ENCODE measurements at places on chromosomes 5 and 9.

DNA sequence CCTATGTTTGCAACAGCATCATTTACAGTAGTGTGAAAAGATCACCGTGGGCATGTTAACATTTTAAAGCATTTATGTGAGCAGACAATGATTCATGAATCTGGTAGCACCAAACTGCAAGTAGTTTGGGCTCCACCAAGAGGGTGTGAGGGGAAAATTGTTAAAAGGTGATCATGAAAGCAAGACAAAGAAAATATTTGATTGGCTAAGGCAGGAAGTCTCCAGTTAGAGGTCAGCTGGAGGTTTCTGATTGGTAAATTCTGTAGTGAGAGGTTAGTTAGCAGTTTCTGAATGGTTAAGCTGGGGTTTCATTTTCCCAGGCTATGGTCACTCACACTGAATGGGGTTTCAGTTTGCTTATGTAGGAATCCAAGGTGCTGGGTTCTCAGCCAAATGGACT, 13.5 kb upstream of the DRD1 start:
- DNase-seq = no peak

- no peak for DNase-seq
These were observed 226.2 kb upstream of the SMC2 start for GRCh38 chr9:103867886-103868285.

GRCh38 chr9:100098046-100098886, 534 bp downstream of the ERP44 start:
- DNase-seq = peak; percentile 46

DNA sequence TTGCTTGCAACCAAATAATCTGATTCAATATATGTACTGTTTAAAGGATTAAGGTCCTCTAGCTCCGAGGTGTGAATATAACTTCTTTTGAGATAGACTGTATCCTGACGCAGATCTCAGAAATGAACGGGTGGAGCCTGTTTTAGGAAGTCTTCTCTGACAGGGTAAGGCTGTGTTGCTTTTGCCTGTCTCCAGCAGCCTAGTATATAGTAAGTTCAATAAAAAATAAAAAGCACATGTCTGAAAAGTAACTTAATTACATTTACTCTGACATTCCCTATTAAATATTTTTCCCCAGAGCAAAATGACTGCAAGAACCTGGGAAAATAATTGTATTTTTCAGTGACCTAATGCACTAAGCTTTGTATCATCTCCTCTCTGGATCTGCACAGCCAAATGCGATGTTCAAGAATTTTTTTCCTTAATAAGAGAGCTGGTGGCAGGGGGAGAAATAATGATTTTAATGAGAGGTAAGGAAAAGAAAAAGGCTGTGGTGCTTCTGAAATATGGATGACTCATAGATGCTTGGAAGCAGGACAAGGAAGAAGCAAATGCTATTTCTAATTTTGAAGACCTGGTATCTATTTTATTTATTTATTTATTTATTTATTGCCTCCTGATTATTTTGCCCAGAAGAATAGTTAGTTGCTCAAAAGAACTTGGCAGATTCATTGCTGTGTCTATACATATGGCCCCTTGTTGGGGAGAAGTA, 7.3 kb downstream of the PPP3R2 start:
- no peak for DNase-seq

DNA sequence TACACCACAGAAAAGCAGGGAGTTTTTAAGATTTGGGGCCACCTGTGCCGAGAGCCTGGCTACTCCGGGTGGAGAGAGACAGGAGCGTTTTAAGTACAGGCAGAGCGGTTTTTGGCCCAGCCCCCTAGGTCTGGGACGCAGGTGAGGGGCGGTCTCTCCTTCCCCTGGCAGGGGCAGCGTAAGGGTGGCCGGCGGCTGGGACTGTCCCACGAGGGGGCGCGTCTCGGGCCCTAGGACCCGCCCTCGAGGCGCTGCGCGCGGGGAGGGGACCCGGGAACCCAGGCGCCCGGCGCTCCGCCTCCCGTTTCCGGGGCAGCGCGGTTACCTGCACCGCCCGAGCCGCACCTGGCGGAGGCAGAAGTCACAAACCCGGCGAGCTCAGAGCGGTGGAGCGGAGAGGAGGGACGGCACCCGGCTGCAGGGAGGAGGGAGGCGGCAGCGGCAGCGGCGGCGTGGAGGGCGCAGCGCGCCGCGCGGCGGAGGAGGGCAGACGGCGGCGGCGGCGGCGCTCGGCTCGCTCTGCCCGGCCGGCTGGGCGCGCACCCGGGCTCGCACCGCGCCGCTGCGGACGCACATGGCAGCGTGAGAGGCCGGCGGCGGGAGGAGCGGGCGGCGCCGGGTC, at the start of gene WWC1:
Gene WWC1 (plus strand): TSS at position 304 of the 622 bp plus-strand sequence. CDS start 508 bp downstream, outside the sequence.
- DNase-seq = peak; percentile 56

DNA sequence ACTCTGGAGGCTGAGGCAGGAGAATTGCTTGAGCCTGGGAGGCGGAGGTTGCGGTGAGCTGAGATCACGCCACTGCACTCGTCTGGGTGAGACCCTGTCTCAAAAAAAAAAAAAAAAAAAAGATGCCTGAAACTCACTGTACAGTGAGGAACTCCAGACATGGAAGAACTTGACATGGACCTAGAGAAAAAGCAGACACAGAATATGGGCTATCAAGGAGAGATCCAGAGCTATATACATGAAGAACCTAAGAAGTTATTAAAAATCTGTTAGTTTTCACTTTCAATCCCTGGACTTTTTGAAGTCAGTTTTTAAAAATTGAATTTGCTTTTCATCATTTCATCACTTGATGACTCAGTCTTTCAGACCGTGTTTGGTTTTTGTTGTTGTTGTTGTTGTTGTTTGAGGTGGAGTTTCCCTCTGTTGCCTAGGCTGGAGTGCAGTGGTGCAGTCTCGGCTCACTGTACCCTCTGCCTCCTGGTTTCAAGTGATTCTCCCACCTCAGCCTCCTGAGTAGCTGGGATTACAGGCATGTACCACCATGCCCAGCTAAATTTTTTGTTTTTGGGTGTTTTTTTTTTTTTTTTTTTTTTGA, 20.3 kb downstream of the PAIP2 start:
- DNase-seq = no peak

- DNase-seq = no peak
These were observed 11.0 kb upstream of the RUSC2 start for GRCh38 chr9:35478871-35479270.

GRCh38 chr5:76473661-76474060, 70.6 kb downstream of the IQGAP2 start:
- no peak for DNase-seq

- DNase-seq = no peak
These were observed 8.4 kb upstream of the TIMD4 start for GRCh38 chr5:156971415-156971814.

GRCh38 chr5:154260224-154260927, 69.8 kb downstream of the GALNT10 start:
- DNase-seq = no peak

DNA sequence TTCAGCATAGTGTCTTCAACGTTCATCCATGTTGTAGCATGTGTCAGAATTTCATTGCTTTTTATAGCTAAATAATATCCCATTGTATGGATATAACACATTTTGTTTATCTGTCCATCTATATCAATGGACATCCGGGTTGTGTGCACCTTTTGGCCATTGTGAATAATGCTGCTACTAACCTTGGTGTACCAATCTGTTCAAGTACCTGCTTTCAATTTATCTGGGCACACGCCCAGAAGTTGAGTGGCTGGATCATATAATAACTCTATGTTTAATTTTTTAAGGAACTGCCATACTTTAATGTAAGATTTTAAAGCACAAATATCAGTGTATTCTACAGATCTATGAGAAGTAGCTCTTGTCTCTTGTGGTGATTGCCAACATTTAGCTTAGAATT, 43.5 kb downstream of the SCAI start:
- peak; percentile 56 for DNase-seq

DNA sequence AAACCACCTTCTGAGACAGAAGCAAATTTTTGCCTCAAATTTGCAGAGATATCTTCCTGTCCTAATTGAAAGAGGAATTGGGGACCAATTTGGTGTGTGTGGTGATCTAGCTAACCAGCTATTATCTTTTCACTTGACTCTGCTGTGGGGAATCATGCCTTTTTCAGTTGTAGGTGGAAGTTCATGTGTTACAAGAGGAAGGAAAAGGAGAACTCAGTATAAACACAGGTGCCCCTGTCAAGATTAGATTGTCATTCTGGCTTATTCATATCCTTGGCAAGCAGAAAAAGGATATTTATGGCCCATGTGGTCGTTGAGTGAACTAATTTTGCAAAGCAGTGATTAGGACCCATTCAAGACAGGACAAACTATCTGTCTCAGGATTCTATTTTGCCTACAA, 336.8 kb upstream of the SLC30A5 start:
- DNase-seq = no peak

DNA sequence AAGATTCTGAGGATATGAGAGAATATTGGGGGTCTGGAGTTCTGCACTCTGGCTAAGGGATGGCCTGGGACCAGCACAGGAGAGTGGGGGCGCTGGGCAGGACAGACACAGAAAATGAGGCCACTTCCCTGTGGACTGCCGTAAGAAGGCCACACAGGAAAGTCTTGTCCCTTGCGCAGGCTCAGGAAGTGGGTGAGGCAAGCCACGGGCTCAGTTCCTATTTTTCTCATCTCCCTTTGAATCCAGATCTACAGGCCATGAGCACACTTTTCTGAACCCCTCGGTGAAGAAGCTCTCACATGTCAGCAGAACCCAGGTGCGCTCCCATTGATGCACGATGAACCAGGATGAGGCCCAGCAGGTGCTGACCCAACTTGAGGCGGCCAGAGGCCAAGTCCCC, 207.4 kb downstream of the AGTPBP1 start:
- no peak for DNase-seq

DNA sequence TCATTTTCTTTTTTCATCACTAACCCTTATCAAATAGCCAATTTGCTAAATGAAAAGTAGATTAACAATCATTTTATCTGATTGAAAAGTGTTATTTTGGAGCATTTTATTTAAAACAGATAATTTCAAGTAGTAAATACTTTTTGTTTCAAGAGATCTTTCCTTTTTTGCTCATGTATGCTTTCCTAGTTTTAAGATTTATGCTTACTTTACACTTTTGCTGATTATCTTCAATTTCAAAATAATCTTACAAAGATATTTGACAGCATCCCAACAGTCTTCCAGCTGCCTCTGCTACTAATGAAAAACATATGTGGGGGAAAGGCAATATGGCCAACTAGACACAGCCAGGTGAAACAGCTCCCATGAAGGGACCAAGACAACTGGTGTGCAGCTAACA, 1027.3 kb upstream of the CDH9 start:
- DNase-seq = no peak

DNA sequence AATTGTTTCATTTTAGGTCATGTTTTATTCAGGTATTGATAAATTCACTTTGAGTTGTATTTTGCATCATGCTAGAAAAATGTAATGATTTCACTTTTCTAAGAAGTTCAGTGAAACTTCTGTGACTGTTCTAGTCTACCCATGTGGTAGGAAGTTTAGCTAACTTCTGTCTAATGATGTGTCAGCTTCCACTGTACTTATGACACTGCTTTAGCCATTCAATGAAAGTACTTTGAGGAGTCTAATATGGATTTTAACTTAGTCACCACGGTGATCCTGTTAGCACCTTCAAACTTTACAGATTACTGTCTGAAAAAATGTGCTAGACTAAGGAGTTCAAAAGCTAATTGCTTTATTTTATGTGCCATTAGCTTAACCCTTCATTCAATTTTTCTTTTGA, 1510.5 kb upstream of the CDH9 start:
- no peak for DNase-seq

DNA sequence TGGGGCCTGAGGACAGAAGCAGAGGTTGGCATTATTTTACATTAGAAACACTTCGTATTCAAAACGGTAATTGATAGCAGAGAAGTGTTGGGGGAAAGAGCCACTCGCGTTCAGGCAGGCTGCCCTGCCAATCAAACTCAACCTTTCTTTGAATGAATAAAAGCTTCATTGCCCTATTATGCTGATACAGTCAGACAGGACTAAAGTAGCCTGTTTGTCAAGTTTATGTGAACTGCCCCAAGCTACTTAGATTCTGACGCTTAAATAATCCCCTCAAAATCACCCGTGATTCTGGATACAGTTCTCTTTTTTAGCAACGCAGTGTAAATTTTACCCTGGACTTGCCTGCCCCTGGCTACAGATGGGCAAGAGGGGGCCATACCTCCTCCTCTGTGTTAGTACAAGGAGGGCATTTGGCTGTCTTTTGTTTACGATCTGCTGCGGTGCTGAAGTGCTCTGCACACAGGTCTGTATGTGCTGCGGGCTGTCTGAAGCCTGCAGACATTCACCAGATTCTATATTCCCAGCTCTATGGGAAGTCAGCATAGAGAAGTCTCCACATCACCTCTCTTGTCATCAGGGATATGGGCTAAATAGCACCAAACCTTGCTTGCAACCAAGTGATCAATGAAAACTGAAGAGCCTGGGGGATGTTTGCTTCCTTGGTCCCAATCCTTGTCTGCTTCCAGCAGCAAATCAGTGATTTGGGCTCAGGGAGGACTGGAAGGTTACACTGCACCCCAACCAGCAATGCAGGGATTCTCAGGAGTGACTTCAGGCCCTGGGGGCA, 218.4 kb downstream of the EBF1 start:
- DNase-seq = peak; percentile 15

DNA sequence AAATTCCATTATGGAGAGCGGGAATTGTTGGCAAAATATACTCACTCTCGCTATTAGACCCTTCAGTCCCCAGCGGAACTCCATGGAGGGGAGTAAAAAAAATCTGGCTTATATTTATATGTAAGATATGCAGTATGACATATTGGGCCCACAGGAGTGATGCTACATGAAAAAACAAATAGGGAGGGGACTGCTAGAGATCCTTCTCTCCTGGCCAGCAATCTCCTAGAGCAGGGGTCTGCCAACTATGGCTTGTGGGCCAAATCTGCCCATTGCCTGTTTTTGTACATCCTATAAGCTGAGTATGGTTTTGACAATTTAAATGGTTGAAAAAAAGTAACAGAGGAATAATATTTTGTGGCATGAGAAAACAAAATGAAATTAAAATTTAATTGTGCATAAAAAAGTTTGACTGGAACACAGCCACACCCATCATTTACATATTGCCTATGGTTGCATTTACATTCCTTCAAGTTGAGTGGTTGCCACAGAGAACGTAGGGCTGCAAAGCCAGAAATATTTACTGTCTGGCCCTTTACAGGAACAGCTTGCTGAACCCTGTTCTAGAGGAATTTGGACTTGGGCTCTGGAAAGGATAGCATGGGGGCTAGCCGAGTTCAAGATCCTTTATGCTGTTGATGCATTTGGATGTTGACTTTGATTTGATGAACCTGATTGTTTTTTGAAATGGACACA, 197.3 kb upstream of the CLINT1 start:
- DNase-seq = no peak

DNA sequence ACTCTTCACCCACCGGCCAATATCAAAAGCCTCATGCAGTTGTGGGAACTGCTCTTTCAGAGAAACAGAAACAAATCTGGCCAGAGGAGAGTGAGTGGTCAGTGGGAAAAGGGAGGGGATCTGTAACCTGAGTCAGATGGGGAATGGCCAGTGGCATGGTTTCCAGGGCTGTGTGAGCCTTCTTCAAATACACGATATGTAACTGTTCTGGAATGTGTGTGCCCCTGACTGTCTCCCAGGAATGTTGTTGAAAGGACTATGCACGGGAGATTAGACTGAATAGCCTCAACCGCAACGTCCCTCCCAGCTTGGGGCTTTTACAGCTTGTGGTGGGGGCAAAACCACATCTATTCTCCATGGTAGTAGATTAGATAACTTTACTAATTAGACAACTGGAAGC, 60.8 kb downstream of the SH3TC2 start:
- DNase-seq = no peak
